ENCODE measurements at places on chromosomes 16 and 17. TPM values are rescaled to one million over a fixed set of nuclear protein-coding genes. Genes with fewer than 3 reads are reported as not detected.

PDPR gene
- total RNA-seq, result 14.2 TPM

PEMT gene
- total RNA-seq, result 26.2 TPM

TSR1 gene
- 27.4 TPM for total RNA-seq

PLXDC1 gene
- total RNA-seq, result 2.0 TPM

CFAP97D1 gene
- under 0.01 TPM for total RNA-seq

- H3K36me3 ChIP-seq, result no peaks in the 10 kb centered on the region
- no peak for DNase-seq
- no peak overlapping the region for H3K4me3 ChIP-seq
- no peak overlapping the region for H3K27ac ChIP-seq
Measured at GRCh38 chr17:55327225-55328088, 62.7 kb downstream of the HLF start.

GRCh38 chr17:32111141-32111771 is 31.0 kb upstream of the RHOT1 start:
- H3K4me3 ChIP-seq, result no peak overlapping the region
- H3K27ac ChIP-seq, result no peak overlapping the region
- H3K36me3 ChIP-seq, result no peaks in the 10 kb centered on the region
- DNase-seq, result peak; percentile 92
- peaks cover 2% of the 10 kb centered on the region for H3K27me3 ChIP-seq

- peak overlapping the region; percentile 97 for H3K27ac ChIP-seq
- peaks cover 8% of the 10 kb centered on the region for H3K27me3 ChIP-seq
- DNase-seq, result no peak
- no peaks in the 10 kb centered on the region for H3K36me3 ChIP-seq
- peaks cover 6% of the 10 kb centered on the region for H3K4me1 ChIP-seq
- H3K4me3 ChIP-seq, result peak overlapping the region; percentile 95
Measured at GRCh38 chr16:70453892-70454221, 538 bp upstream of the FCSK start.

DNA sequence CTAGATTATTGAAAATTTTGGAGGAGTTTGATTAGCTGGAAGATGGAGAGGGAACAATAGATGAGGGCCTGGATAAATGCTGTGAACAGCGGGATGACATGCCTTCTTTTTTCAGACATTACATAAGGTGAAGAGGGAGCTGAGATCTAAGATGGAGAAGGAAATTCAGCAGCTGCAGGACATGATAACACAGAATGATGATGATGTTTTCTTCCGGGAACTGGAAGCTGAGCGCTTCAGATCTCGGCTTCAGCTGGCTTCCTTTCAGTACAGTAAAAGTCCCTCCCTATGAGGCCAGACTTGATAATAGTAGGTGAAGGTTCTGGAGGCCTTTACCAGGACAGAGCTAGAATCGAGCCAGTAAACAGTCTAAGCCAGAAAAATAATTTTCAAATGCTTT is 30.7 kb downstream of the CEP95 start:
- no peak overlapping the region for H3K4me3 ChIP-seq
- peaks cover 68% of the 10 kb centered on the region for H3K36me3 ChIP-seq
- H3K27me3 ChIP-seq, result no peaks in the 10 kb centered on the region

GRCh38 chr17:46851029-46851741 is at the start of gene WNT9B:
Gene WNT9B (plus strand): TSS chr17:46851583. CDS start chr17:46851639, 56 bp downstream.
- peak within 1 kb of the TSS; percentile 5 for H3K4me3 ChIP-seq
- no peak within 1 kb of the TSS for H3K27ac ChIP-seq
- DNase-seq, result peak; percentile 32
- H3K4me1 ChIP-seq, result peaks cover 11% of the 10 kb centered on the region

DNA sequence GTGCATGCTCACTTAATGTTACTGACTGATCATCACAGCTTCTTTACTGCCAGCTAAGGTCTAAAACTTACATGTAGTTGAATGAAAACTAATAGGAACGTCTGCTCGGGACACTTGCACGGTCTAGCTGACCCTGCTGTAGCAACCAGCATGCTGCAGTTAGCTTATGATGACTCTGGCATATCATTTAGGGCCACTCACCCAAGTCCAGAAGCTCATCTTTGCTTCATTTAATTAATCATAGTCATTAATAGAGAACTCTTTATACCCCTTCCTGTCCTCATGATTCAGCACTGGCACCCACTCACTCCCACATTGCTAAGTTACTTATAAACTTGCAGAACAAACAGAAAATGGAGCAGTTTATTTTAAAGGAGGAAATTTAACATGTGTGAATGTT is 136.3 kb downstream of the NLK start:
- no peaks in the 10 kb centered on the region for H3K4me1 ChIP-seq
- no peak overlapping the region for H3K27ac ChIP-seq
- H3K36me3 ChIP-seq, result no peaks in the 10 kb centered on the region
- DNase-seq, result no peak
- no peak overlapping the region for H3K4me3 ChIP-seq
- no peaks in the 10 kb centered on the region for H3K27me3 ChIP-seq

DNA sequence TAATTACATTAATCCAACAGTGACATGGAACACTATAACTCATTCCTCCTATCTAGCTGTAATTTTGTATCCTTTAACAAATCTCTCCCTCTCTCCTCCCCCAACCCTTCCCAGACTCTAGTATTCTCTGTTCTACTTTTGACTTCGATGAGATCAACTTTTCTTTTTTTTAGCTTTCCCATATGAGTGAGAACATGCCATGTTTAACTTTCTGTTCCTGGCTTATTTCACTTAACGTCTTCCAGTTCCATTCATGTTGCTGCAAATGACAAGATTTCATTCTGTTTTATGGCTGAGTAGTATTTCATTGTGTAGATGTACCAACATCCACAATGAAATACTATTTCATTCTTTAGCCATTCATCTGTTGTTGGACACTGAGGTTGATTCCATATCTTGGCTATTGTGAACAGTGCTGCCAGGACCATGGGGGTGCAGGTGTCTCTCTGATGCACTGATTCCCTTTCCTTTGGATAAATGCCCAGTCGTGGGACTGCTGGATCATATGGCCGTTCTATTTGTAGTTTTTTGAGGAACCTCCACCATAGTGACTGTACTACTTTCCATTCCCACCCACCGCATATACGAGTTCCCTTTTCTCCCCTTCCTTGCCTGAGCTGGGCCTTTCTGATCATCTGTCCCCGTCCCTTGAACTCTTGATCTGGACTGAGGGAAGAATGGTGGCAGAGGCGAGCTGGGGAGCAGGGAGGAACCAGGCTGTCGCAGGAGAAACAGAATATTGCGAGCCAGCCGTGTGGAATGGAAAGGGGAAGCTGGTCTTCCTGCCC is 7.7 kb upstream of the CEP295NL start:
- no peaks in the 10 kb centered on the region for H3K36me3 ChIP-seq
- no peaks in the 10 kb centered on the region for H3K27me3 ChIP-seq
- peaks cover 21% of the 10 kb centered on the region for H3K4me1 ChIP-seq
- no peak overlapping the region for H3K4me3 ChIP-seq
- peak; percentile 84 for DNase-seq
- peak overlapping the region; percentile 45 for H3K27ac ChIP-seq

- H3K27ac ChIP-seq, result no peak overlapping the region
- H3K36me3 ChIP-seq, result no peaks in the 10 kb centered on the region
- no peak overlapping the region for H3K4me3 ChIP-seq
Measured at GRCh38 chr16:12544477-12545296, 259.0 kb downstream of the CPPED1 start.

DNA sequence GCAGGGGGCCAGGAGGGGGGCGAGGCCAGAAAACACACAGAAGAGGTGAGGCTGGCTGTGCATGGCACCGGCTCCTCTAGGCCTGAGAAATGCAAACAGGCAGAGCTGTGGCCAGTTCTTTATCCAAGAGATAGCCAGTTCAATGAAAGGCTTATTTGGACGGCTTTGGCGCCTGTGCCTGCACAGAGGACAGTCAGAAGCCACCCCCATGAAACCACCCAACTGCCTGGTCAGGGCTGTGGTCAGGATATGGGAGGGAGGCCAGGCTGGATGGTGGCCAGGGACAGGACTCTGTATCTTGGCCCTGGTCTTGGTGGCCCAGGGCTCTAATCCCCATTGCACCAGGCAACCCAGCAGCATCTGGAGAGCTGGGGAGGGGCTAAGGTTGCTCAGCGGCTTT is 24.5 kb upstream of the GPRC5C start:
- H3K27me3 ChIP-seq, result no peaks in the 10 kb centered on the region
- H3K4me3 ChIP-seq, result no peak overlapping the region
- no peak for DNase-seq
- H3K27ac ChIP-seq, result no peak overlapping the region

DNA sequence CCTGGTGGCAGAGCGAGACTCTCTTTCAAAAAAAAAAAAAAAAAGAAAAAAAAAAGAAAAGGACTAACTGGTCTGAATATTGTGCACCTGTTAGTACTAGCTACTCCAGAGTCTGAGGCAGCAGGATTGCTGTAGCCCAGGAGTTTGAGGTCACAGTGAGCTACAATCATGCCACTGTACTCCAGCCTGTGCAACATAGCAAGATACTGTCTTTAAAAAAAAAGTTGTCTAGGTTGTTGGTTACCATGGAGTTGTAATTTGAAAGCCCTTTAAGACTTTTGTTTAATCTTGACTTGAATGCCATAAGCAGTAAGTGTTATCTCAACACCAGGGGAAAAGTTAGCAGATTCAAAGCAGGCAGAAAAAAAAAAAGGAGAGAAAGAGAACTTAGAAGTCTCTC is 10.9 kb upstream of the C16orf54 start:
- H3K4me1 ChIP-seq, result no peaks in the 10 kb centered on the region
- no peak overlapping the region for H3K4me3 ChIP-seq
- DNase-seq, result no peak
- H3K27ac ChIP-seq, result no peak overlapping the region
- H3K36me3 ChIP-seq, result no peaks in the 10 kb centered on the region
- no peaks in the 10 kb centered on the region for H3K27me3 ChIP-seq

- no peak overlapping the region for H3K4me3 ChIP-seq
- no peaks in the 10 kb centered on the region for H3K4me1 ChIP-seq
- no peak overlapping the region for H3K27ac ChIP-seq
- H3K27me3 ChIP-seq, result no peaks in the 10 kb centered on the region
- no peaks in the 10 kb centered on the region for H3K36me3 ChIP-seq
Measured at GRCh38 chr17:56652628-56653027, 59.1 kb downstream of the NOG start.

DNA sequence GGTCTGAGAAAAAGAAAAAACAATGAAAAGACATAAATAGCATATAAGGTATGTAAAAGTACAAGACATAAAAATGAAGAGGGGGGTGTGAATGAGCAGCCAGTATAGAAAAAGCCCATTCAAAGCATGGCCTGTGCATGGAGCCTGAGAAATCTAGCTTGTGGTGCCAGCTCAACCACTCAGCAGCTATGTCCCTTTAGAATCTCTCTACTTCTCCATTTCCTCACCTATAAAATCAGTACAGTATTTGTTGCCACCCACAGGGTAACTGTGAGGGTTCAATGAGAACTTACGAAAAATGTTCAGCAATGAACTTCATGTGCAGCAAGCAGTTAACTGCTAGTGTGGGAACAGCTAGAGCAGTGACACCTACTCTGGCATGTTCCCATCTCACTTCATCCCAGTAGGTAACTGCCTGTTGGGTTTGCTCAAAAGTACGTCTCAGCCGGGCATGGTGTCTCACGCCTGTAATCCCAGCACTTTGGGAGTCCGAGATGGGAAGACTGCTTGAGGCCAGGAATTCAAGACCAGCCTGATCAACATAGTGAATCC is 15.3 kb downstream of the CYTH1 start:
- H3K4me1 ChIP-seq, result peaks cover 40% of the 10 kb centered on the region
- H3K36me3 ChIP-seq, result no peaks in the 10 kb centered on the region
- H3K27ac ChIP-seq, result no peak overlapping the region
- H3K27me3 ChIP-seq, result no peaks in the 10 kb centered on the region
- no peak for DNase-seq

DNA sequence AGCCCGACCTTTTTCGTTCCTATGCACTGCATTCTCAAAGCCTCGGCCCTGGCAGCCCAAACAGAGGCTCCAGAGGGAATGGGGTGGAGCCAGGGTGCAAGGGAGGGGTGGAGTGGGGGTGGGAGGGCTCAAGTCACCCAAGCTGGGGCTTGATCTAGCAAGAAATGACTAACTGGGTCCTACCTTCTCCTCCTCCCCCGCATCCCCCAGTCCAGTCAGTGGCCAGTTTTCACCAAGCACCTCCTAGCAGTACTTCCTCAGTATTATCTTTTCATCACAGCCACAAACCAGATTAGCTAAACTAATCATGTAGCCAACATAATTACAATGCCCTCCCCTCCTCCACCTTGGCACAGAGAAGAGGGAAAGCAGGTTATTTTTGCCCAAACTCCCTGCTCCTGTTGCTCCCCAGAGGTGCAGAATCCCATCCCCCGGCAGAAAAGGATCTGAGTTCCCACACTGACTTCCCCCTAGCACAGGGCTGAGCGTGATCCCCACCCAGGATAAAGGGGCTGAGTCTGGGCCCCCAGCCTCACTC is 2.2 kb downstream of the JUP start:
- H3K36me3 ChIP-seq, result no peaks in the 10 kb centered on the region
- DNase-seq, result no peak
- H3K4me3 ChIP-seq, result no peak overlapping the region
- no peaks in the 10 kb centered on the region for H3K27me3 ChIP-seq
- H3K4me1 ChIP-seq, result peaks cover 40% of the 10 kb centered on the region
- peak overlapping the region; percentile 29 for H3K27ac ChIP-seq

DNA sequence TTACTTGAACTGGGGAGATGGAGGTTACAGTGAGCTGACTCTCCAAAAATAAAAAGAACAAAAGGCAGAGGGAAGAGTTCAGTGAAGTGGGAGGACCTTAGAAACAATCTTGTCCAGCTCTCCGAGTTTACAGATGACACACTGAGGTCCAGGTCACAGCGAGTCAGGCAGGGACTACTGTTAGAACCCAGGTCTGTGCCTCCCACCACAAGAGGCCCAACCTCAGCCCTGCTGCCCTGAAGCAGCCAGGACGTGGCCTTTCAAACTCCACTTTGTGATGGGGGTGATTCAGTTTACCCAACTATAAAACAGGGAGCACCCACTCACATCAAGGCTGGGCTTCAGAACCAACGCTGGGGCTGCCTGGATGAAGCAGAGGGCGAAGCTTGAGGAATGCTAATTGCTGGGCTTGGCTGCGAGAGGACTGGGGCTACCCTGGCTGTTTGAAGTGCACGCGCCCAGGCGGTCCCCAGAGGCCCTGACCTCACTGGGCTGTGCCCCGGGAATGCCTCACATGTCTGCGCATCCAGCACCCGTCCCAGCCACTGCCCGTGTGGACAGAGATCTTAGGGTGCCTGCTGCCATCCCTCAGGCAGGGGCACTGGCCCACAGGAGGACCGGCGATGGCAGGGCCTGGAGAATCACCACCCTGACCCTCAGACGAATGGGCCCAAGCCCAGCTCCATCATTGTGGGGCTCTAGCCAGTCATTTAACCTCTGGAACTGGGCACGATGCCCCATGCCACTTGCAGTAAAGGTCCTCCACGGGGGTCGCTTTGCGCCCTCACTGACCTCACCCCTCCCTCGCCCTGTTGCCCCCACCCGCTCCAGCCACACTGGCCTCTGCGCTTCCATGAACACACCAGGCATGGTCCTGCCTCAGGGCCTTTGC is 11.4 kb downstream of the SLC5A10 start:
- H3K36me3 ChIP-seq, result no peaks in the 10 kb centered on the region
- H3K27ac ChIP-seq, result no peak overlapping the region
- peaks cover 22% of the 10 kb centered on the region for H3K4me1 ChIP-seq
- H3K4me3 ChIP-seq, result no peak overlapping the region
